HCT116 (cell line): ENCODE measurements at places on chromosomes 3 and 15. TPM values are rescaled to one million over a fixed set of nuclear protein-coding genes. Genes with fewer than 3 reads are reported as not detected.
A peak's percentile ranks its signal among the peaks of the same experiment; 100 is the strongest.

The CEMIP gene
- total RNA-seq, result 3.5 TPM

GRCh38 chr15:54519577-54519976 lies 541.3 kb downstream of the UNC13C start:
- H3K36me3 ChIP-seq, result no peaks in the 10 kb centered on the region
- H3K4me1 ChIP-seq, result no peaks in the 10 kb centered on the region
- H3K4me3 ChIP-seq, result no peak overlapping the region
- no peaks in the 10 kb centered on the region for H3K27me3 ChIP-seq
- no peak for DNase-seq

DNA sequence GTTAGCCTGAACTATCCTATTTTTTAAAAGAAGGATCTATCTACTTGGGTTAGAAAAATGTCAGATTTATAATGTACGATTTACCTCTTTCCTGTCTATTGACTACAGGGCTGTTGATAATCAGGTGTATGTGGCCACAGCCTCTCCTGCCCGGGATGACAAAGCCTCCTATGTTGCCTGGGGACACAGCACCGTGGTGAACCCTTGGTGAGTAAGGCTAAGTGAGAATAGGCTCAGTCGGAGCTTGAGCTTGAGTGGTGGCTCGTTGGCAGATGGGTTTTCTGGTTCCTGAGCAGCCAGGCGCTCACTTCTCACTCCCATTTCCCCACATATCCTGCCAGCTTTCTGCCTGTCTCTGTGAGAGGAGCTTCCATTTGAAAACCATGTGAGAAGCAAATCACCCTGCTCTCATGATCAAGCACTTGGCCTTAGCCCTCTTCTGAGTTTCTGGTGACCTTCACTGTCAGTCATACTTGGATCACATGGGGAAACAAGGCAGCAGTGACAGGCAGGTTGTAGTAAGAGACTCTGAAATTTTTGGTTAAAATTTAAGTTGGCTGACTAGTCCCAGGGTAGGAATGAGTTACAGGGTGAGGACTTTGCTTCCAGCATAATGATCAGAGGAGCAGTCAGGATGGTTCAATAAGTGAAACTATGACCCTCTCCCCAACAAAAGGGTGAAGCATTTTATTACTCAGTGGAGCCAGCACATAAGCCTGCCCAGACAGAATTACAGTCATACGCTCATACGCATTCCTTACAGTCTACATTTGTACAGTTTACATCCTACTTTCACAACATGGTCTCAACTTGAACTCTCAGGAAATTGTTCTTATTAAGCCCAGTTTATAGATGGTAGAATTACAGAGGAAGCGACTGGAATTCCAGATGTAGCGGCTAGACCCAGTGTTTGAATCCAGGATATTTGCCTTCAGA lies 18.0 kb downstream of the NIT2 start:
- no peak overlapping the region for H3K4me3 ChIP-seq
- H3K36me3 ChIP-seq, result peaks cover 35% of the 10 kb centered on the region; the same call in 1 of the 2 replicates
- no peak for DNase-seq

DNA sequence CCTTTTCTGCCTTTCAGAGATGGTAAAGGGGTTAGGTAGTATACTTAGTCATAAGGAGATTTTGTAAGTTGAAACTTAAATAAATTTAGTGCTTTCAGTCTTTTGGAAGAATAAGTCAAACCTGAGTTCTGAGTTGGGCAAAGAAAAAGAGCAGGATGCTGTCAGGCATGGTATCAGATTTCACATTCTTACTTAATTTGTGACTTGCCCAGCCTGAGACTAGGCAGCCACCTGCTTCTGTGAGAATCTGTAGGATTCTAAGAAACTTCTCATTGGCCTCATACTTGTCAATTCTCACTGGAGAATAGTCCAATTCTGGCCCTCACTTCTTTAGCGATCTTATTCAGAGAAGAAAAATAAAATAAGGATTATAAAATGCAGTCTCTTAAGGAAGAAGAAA lies 577.5 kb downstream of the DIPK2A start:
- H3K27me3 ChIP-seq, result no peaks in the 10 kb centered on the region
- DNase-seq, result no peak
- no peaks in the 10 kb centered on the region for H3K36me3 ChIP-seq

The TMCO5A gene
- total RNA-seq, result not detected

DNA sequence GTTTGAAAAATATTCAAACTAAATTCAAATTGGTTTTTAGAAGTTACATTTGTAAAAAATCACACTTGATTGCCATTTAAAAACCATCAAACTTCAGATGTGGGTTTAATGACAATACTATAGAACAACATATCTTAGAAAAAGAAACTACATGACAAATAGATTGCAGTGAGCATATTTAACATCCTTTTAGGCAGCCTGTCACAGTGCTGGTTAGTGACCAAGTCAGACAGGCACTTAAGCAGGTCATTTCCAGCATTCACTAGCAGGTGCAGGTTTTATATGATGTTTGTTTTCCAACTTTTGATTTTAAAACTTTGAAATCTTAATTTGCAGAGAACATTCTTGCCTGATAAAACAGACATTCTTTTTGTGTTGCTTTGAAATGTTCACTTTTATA lies 115.7 kb downstream of the MBNL1 start:
- no peak for DNase-seq
- H3K4me1 ChIP-seq, result peaks cover 15% of the 10 kb centered on the region
- no peaks in the 10 kb centered on the region for H3K27me3 ChIP-seq
- H3K27ac ChIP-seq, result no peak overlapping the region
- H3K36me3 ChIP-seq, result no peaks in the 10 kb centered on the region

DNA sequence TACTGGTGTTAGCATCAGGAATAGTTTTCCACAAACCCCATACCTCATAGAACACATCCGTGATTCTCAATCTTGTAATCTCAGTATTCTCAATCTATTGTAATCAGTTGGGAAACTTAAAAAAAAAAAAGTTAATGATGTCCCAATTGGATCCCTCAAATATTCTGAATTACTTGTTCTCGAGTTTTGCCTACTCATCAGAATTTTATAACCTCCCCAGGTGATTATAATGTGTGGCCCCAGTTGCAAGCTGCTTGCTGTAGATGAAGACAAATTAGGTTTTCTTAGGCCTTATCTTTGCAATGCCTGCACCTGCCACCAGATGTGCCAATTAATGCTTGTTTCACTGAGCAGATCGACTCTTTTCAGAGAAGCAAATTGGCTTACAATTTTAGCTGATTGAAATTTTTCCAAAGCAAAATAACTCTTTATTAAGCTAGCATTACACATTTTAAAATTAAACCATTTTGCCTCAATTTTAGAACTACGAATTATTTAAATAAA lies 19.0 kb upstream of the DIPK2A start:
- H3K27me3 ChIP-seq, result no peaks in the 10 kb centered on the region
- H3K4me1 ChIP-seq, result no peaks in the 10 kb centered on the region
- no peak overlapping the region for H3K4me3 ChIP-seq

The PCBP4 gene
- 48.8 TPM for total RNA-seq

DNA sequence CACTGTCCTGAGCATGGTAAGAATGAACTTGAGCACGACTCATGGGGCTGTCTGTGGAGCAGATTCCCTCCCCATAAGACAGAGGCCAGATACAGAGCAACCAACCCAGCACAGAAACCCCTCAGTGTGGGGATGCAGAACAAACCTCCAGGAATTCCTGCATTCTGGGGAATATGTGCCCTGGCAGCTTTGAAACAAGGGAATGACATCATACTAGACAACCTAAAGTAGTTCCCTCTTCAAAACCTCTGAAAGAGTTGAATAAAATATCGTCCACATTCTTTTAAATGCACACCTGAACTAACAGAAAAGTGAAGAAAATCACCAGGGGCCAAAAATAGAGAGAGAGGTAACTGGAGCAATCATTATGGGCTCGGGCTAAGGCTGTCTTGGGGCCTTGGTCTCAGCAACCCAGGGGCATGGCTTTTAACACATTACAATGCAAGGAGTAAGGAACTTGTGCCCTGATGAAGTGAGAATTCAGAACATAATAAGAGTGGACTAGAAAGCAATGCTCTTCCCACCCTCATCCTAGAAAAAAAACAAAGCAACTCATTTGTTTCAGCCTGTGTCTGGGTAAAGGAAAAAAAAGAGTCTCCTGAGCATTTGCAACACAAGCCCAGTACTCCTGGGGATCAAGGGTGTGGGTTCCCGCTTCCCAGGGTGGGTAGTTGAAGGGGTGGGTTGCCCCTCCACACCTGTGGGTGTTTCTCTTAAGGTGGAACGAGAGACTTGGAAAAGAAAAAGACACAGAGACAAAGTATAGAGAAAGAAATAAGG lies 43.9 kb downstream of the ADIPOQ start:
- H3K4me1 ChIP-seq, result peaks cover 12% of the 10 kb centered on the region
- H3K27ac ChIP-seq, result no peak overlapping the region
- H3K36me3 ChIP-seq, result no peaks in the 10 kb centered on the region

- no peaks in the 10 kb centered on the region for H3K27me3 ChIP-seq
- H3K27ac ChIP-seq, result no peak overlapping the region
- H3K4me3 ChIP-seq, result no peak overlapping the region
- H3K36me3 ChIP-seq, result no peaks in the 10 kb centered on the region
Measured at GRCh38 chr15:89383365-89384175, 48.9 kb upstream of the POLG start.

GRCh38 chr3:194740859-194741491 lies 55.3 kb downstream of the FAM43A start:
- peaks cover 21% of the 10 kb centered on the region for H3K4me1 ChIP-seq
- peaks cover 8% of the 10 kb centered on the region; the same call in 1 of the 2 replicates for H3K27me3 ChIP-seq
- H3K4me3 ChIP-seq, result peak overlapping the region; percentile 56

The FOXB1 gene
- total RNA-seq, result not detected

The SCN11A gene
- 0.05 TPM for total RNA-seq

DNA sequence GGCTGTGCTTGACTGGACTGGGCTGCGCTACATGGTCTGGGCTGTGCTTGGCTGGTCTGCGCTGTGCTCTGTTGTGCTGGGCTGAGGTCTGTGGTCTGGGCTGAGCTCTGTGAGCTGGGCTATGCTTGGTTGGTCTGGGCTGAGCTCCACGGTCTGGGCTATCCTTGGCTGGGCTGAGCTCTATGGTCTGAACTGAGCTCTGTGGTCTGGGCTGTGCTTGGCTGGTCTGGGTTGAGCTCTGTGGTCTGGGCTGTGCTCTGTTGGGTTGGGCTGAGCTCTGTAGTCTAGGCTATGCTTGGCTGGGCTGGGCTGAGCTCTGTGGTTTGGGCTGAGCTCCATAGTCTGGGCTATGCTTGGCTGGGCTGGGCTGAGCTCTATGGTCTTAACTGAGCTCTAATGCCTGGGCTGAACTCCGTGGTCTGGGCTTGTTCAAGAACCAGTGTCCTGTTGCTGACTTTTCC lies 92.0 kb downstream of the PLXNA1 start:
- H3K27me3 ChIP-seq, result no peaks in the 10 kb centered on the region
- DNase-seq, result no peak
- no peaks in the 10 kb centered on the region for H3K36me3 ChIP-seq
- no peak overlapping the region for H3K27ac ChIP-seq

The CKMT1A gene
- 21.6 TPM for total RNA-seq

DNA sequence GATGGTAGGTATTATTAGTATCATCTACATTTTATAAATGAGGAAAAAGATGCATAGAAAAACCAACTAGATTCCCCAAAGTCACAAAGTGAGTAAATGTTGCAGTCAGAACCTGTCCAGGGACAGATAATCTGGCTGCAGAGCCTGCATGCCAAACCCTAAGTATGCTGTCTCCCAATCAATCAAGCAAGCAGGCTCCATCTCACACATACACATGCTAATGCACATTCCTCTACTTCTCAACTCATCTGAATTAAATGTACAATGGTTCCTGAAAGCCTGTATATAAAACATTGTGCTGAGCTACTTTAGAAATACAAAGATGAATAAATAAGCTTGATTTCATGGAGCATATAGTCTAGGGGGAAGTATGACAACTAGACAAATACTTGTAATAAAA lies 101.0 kb downstream of the CBLB start:
- H3K4me3 ChIP-seq, result no peak overlapping the region
- no peaks in the 10 kb centered on the region for H3K27me3 ChIP-seq
- H3K36me3 ChIP-seq, result no peaks in the 10 kb centered on the region

The CFAP100 gene
- not detected for total RNA-seq

GRCh38 chr3:157544501-157545130 lies 41.4 kb upstream of the VEPH1 start:
- no peak overlapping the region for H3K27ac ChIP-seq
- no peaks in the 10 kb centered on the region for H3K4me1 ChIP-seq
- no peaks in the 10 kb centered on the region for H3K36me3 ChIP-seq
- no peaks in the 10 kb centered on the region for H3K27me3 ChIP-seq
- no peak overlapping the region for H3K4me3 ChIP-seq

DNA sequence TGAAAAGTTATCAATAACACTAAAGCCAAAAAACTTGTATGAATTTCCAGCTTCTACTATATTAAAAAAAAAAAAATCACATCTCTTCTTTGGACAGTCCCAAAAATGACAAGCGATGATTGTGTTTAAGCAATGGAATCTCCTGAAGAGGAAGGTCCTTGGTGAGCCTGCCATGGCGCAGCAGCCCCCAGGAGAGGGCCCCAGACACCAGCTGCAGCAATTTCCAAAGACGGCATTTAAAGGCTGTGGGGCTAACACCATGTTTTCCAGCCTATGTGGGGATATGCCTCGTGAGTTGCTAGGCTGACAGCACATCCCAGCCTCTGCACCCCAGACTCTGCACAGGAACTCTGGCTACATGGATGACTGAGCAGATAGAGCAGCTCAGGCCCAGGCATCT lies 14.7 kb downstream of the SKIC8 start:
- peaks cover 38% of the 10 kb centered on the region for H3K36me3 ChIP-seq
- H3K27ac ChIP-seq, result no peak overlapping the region
- DNase-seq, result no peak
- H3K4me1 ChIP-seq, result no peaks in the 10 kb centered on the region

- H3K4me3 ChIP-seq, result no peak overlapping the region
- DNase-seq, result no peak
- H3K36me3 ChIP-seq, result peaks cover 15% of the 10 kb centered on the region
- H3K4me1 ChIP-seq, result no peaks in the 10 kb centered on the region
Measured at GRCh38 chr3:132464066-132464465, 46.8 kb downstream of the DNAJC13 start.

GRCh38 chr3:48962939-48963338 lies 27.1 kb upstream of the P4HTM start:
- H3K27ac ChIP-seq, result no peak overlapping the region
- H3K27me3 ChIP-seq, result no peaks in the 10 kb centered on the region
- peaks cover 43% of the 10 kb centered on the region; the same call in 1 of the 2 replicates for H3K36me3 ChIP-seq

The CRYGS gene
- total RNA-seq, result 4.3 TPM

DNA sequence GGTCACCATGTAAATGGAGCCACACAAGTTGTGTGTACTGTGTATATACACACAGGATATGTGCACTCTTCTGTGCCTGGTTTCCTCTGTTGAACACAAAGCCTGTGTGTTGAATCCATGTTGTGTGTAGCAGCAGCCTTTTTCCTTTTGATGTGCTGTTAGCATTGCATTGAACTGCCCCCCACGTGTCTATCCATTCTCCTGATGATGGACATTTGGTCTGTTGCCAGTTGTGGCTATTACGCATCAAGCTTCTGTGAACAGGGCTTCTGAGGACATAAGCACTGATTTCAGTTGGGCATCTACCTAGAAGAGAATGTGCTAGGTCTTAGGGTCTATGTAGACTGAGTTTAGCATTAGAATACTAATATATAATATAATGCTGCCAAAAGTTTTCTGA lies 77.4 kb downstream of the LSM3 start:
- no peak for DNase-seq
- peaks cover 13% of the 10 kb centered on the region; the same call in 1 of the 2 replicates for H3K4me1 ChIP-seq
